ENCODE measurements at places on chromosomes 1 and 21. TPM values are rescaled to one million over a fixed set of nuclear protein-coding genes. Genes with fewer than 3 reads are reported as not detected.

- H3K4me3 ChIP-seq: peak overlapping the region; percentile 78
- H3K36me3 ChIP-seq: peaks cover 10% of the 10 kb centered on the region
- H3K27me3 ChIP-seq: no peaks in the 10 kb centered on the region
- H3K27ac ChIP-seq: peak overlapping the region; percentile 96
These were observed 996 bp upstream of the SH3BGRL3 start for GRCh38 chr1:26278724-26279455.

- H3K36me3 ChIP-seq: peaks cover 6% of the 10 kb centered on the region
- no peak for DNase-seq
- H3K27ac ChIP-seq: peak overlapping the region; percentile 93
- no peaks in the 10 kb centered on the region for H3K27me3 ChIP-seq
- H3K4me1 ChIP-seq: peaks cover 6% of the 10 kb centered on the region
These were observed 504 bp downstream of the SCCPDH start for GRCh38 chr1:246724731-246725095.

LYPD8 gene
- not detected for total RNA-seq

ARHGAP29 gene
- 197 TPM for total RNA-seq

ZBED6 gene
- total RNA-seq: 39.8 TPM

CD5L gene
- not detected for total RNA-seq

- no peaks in the 10 kb centered on the region for H3K27me3 ChIP-seq
- no peak overlapping the region for H3K27ac ChIP-seq
- no peaks in the 10 kb centered on the region for H3K36me3 ChIP-seq
- H3K4me1 ChIP-seq: no peaks in the 10 kb centered on the region
- H3K4me3 ChIP-seq: no peak overlapping the region
These were observed 3.0 kb downstream of the C1QC start for GRCh38 chr1:22646384-22646783.

- H3K4me3 ChIP-seq: no peak overlapping the region
- no peak for DNase-seq
- H3K36me3 ChIP-seq: peaks cover 87% of the 10 kb centered on the region
- H3K27ac ChIP-seq: no peak overlapping the region
- no peaks in the 10 kb centered on the region for H3K4me1 ChIP-seq
These were observed 30.1 kb downstream of the DHX9 start for GRCh38 chr1:182869241-182869666.

DNA sequence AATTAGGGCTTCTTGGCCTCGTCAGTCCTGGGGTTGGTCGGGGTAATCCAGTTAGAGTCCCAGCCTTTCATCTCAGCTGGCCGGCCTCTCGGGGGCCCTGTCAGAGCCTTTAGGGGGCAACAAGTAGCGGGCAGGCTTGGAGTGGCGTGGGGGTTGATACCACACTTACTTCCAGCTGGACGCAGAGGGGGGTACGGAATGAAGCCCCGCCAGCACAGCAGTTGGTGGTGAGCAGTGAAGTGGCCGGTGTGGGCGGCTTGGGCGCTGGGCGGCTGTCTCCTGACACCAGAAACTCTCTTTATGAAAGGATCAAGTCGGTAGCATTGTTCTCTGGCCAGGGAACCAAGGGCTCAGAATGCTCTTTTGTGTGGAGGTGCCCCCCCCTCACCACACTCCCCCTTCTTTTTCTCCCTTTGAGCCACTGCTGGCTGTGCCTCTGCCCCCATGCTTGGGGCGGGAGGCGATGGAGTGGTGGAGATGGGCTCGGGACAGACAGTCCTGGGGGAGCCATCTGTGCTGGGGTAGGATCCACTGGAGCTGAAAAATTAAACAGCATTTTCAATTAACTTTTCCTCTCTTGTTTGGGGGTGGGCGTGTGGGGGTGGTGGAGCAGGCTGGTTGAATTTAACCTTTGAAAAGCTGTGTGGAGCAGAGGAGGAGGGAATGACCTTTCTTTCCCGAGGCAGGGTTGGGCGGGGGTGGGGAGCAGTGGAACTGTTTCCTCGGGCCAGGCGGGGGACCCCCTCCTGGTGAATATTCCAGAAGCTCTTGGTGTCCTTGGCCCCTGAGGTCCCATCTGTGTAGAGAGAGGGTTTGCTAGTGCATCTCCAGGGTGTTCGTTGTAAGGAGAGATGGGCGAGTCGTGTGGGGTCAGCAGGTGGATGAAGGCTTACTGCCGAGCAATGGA, 102.7 kb downstream of the RNF220 start:
- no peaks in the 10 kb centered on the region for H3K4me1 ChIP-seq
- H3K27me3 ChIP-seq: no peaks in the 10 kb centered on the region
- no peak overlapping the region for H3K27ac ChIP-seq
- no peak overlapping the region for H3K4me3 ChIP-seq
- no peak for DNase-seq
- H3K36me3 ChIP-seq: no peaks in the 10 kb centered on the region

PLCH2 gene
- total RNA-seq: 41.2 TPM

- H3K27ac ChIP-seq: no peak overlapping the region
- no peak for DNase-seq
- H3K36me3 ChIP-seq: no peaks in the 10 kb centered on the region
- H3K27me3 ChIP-seq: no peaks in the 10 kb centered on the region
- no peaks in the 10 kb centered on the region for H3K4me1 ChIP-seq
- H3K4me3 ChIP-seq: no peak overlapping the region
These were observed 304.1 kb downstream of the PBX1 start for GRCh38 chr1:164863056-164863455.

- no peaks in the 10 kb centered on the region for H3K36me3 ChIP-seq
- no peak for DNase-seq
- no peak overlapping the region for H3K4me3 ChIP-seq
- H3K27ac ChIP-seq: no peak overlapping the region
- no peaks in the 10 kb centered on the region for H3K27me3 ChIP-seq
These were observed 284.4 kb downstream of the SETD4 start for GRCh38 chr21:35775778-35776544.

DNA sequence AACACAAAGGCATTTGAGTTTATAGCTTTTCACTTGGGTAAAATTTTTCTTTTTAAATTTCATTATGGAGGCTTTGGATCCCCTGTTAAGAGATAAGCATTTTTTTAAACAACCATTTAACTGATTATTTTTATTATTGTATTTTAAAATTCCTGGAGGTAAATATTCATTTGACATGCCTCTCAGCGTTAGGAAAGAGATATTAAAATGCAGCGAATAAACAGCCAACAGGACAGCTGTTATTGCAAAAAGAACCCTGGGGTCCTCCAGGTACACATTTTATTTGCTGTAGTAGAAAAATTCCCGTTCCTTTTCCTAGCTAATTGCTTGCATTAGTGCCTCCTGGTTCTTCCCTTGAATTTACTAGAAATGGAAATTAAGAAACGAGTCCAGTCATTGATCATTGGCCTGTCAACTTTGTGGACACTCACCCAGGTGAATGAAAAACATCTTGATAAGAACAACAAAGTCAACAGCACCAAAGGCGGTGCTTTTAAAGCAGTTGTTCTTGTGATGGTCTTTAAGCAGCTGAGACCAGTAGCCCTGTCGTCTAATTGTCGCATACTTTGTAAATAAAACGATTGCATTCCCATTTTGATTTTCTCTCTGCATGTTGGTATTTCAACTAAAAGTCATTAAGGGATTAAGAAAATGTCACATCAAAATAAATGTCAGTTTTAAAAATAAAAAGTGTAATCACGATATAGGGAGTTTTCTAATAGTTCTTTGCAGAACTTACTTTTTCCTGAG, 282.4 kb downstream of the GRIK1 start:
- H3K27me3 ChIP-seq: no peaks in the 10 kb centered on the region
- no peak overlapping the region for H3K4me3 ChIP-seq
- no peak overlapping the region for H3K27ac ChIP-seq
- DNase-seq: no peak
- no peaks in the 10 kb centered on the region for H3K36me3 ChIP-seq

KRTAP7-1 gene
- total RNA-seq: not detected

HES3 gene
- total RNA-seq: not detected

GBP3 gene
- total RNA-seq: 2.5 TPM

Measured in Panc1 (cell line).